ENCODE measurements at places on chromosomes 3 and 15.

GRCh38 chr3:172918165-172918564 is 167.6 kb downstream of the ECT2 start:
- DNase-seq = no peak

GRCh38 chr3:120212505-120212904 is 72.5 kb downstream of the GPR156 start:
- DNase-seq = no peak

GRCh38 chr3:161251716-161252115 is 30.6 kb downstream of the NMD3 start:
- DNase-seq = no peak

DNA sequence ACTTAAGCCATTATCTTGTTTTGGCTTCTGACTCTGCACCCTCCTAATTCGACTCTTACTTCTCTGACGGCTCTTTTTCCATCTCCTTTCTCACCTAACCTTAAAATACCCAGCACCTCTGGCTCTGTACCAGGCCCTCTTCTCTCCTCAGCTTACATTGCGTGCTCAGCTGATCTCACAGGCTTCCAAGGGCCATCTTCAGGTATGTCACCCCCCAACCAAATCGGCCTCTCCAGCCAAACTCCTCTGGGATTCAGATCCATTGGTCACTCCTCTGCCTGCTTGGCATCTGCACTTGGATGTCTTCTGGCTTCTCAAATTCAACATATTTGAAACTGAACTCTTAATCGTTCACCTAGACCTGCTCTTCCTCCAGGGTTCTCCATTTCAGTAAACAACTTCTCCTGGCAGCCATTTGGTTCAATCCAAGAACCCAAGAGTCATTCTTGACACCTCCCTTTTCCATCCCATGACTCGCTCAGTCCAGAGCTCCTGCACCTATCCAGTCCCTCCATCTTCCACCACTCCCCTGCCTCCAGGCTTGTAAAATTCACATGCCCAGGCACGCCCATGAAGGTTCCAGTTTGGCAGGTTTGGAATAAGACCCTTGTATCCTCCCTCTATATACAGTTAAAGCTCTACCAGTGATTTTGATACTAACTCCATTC is 35.2 kb upstream of the SLC41A3 start:
- DNase-seq = no peak

DNA sequence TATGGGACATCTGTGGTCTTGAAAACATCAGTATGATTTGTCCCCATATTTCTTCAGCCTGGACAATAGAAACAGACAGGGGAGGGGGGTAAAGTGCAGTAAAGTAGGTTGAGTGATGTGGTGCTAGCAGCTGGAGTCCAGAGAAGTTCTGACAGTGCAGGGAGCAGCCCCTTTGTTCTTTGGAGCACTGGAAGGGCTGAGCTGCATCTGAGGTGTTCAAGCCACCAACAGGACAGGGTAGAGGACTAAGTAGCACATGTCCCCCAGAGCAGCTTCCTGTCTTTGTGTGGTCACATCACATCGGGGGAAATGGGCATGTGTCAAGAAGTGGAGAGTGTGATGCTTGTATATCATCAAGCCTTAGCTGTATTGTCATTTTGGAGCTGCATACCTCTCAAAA is 12.1 kb downstream of the MRPS22 start:
- DNase-seq = no peak

DNA sequence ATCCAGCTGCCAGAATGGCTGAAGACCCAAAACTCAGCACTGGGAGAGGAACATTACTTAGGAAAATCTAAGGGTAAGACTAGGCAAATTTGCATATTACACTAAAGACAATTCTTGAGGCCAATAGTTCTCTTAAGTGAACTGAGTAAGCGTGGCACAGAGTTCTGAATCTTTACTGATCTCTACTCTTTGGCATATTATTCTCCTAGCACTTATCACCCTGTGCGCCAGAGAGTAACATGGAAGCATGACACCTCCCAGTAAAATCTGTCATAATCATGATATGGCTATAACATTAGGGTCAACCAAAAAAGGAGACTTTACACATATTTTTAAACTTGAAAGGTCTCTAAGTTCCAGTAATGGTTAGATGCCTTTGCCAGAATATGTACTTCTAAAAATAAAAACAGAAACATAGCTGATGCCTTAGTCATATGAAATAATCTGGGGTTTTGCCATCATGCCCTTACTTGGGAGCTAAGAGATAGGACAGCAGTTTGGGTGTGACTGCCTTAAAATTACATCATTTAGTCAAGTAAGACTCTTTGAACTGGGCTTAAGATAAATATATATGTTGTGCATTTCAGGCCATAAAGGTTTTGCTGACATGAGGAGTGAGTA is 290.5 kb downstream of the PLCL2 start:
- DNase-seq = no peak

GRCh38 chr3:42898896-42899675 is 6.9 kb upstream of the ZNF662 start:
- no peak for DNase-seq

- DNase-seq = no peak
These were observed 76.2 kb upstream of the C2CD4B start for GRCh38 chr15:62241135-62241770.

DNA sequence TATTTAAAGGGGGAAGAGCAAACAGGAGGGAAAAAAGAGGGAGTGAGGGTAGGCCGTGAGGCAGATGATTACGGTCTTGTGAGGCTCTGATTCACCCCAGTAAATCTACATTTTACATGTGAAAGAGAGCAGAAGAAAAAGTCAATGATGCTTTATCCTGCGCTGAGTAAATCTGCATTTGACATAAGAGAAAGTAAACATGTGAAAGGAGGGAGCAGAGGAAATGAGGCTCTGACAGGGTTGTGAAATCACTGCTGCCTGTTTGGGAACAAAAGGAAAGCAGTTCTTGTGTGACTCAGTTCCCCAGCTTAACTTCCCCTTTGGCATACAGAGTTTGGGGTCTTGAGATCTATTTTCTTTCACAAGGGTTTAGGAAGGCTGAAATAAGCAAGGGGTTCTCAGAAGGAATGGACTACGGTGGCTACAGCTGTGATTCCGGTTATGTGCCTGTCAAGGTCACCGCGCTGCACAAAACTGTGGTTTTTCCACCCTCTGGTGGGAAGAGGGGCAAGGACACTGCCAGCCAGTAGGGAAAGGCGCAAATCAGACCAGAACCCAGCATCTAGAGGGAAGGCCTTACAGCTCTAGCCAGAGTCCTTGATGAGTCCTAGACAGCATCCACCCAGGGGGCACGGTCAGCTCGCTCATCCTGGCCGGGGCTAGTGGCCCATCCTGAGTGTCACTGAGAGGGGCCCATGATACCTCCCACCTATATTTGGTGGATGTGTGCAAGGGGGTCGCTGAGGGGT is 18.9 kb upstream of the HCN4 start:
- no peak for DNase-seq

- DNase-seq = no peak
These were observed 52.9 kb upstream of the TBL1XR1 start for GRCh38 chr3:177250151-177250550.

DNA sequence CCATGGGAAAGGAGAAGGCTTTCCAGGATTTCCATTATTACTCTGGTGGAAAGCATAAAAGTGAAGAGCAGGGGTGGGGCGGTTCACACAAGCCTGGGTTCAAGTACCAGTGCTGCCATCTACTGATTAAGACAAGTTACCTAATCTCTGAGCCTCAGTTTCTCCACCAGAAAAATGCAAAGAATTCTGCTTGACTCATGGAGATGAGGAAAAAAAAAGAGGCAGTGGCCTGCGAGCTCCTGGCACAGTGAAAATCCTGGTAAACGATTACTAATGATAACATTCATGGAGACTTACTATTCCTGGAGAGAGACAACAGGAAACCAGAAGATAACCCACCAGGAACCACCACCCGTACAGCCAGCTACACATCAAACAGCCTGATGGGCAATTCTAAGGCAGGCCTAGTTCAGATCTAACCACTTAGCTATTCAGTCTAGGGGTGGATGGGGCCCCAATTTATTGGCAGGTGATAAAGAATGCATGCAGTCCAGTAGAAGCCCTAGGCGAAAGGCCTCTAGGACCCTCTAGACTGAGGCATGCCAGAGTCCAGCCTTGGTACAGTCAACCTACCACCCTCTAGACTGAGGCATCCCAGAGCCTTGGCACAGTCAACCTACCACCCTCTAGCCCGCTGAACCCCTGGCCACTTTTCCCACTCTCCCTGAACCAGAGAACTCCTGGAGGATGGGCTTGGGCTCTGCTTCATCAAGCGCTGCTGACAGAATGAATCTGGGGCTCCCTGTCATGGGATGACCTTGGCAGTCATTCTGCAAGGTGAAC is 2.5 kb downstream of the AMOTL2 start:
- no peak for DNase-seq

GRCh38 chr15:52158084-52158765 is 33.0 kb downstream of the GNB5 start:
- DNase-seq = no peak

- DNase-seq = no peak
These were observed 33.1 kb downstream of the TP63 start for GRCh38 chr3:189664311-189664710.

GRCh38 chr15:81264072-81264857 is 59.7 kb downstream of the STARD5 start:
- DNase-seq = no peak

DNA sequence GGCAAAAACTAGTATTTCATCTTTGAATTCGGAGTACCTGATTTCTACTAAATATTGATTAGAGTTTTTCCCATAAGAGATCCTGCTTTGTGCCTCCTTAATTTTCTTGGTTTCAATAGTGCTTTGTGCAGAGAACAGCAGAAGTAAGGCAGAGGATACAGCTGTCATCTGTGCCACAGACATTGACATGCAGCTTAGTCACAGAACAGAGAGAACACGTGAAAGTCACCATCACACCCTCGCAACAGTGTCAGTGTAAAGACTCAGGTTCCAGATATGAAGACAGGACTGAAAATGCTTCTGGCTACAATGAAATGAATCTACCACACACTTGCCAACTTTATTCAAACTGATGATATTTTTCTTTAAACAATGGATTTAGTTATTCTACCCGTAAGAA is 942.8 kb upstream of the CFAP20DC start:
- no peak for DNase-seq

DNA sequence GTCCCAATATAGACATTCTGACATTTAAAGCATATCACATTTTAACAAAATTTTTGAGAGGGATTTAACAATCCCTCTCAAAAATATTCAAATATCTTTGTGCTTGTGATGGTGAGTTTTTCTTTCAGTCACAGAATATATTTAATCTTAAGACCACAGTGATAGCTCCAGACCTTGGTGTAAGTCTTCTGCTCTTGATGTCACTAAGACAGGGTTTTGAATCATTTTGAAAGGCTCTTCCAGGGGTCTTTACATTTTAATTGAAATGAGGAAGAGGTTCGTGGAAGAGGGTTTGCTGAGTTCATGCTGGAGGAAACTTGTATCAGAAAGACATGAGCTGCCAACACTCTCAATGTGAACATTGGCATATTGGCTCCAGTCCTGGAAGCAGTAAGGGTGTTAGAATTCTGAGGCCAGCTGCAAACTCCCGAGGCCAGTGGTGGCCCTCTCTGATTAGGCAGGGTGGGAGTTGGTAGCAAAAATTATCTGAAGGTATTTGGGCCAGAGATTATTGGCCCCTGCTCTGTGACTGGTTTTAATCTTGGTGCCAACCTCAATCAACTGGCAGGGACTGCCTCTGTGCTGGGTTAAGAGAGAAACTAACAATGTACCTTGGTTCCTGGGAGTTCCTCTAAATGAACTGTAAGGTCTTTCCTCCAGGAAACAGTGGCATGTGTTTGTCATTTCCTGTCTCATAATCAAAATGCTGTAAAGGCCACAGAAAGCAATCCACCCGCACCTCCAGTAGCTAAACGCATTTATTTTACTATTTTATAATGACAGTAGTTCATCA is 5.3 kb downstream of the POU1F1 start:
- no peak for DNase-seq

GRCh38 chr3:57556459-57557084 is 498 bp downstream of the PDE12 start:
- no peak for DNase-seq

GRCh38 chr3:30688776-30689641 is 82.6 kb downstream of the TGFBR2 start:
- no peak for DNase-seq

DNA sequence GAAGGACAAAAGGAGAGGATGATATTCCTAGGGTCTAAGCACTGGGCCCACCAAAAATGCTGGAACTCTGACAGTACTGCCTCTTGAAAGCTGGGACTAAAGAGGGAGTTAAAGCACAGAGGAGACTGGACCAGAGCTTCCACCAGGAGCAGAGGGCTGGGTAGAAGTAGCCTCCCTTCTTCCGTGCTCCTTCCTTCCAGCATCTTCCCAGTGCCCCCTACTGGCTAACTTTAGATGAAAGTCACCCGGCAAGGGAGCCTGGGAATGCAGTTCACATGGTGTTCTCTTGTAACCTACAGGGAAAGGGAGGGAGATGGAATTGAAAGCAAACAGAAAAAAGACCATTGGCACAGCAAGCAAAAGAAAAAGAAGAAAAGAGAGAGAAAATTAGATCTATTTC is 106.1 kb upstream of the COL8A1 start:
- no peak for DNase-seq

GRCh38 chr3:53703630-53704362 is 142.4 kb downstream of the CHDH start:
- DNase-seq = no peak

GRCh38 chr3:77319711-77320110 is 279.8 kb downstream of the ROBO2 start:
- DNase-seq = no peak

DNA sequence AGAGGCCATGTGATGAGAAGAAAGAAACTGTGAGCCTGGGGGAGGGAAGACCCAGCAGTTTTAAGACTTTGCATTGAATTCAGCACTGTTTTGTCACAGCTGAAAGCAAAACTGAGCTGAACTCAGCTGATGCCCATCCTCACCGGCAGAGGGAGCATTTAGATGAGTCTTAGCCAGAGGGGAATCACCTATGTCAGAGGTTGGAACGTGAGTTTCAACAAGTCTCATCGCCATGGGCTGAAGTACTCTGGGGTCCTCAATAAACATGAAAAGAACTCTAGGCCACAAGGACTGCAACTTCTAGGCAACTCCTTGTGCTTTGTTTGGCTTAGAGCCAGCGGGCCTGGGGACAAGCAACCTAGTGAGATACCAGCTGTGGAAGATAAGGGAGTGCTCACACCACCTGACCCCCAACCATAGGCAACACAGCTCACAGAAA is 324.5 kb downstream of the TBL1XR1 start:
- peak; percentile 13 for DNase-seq

DNA sequence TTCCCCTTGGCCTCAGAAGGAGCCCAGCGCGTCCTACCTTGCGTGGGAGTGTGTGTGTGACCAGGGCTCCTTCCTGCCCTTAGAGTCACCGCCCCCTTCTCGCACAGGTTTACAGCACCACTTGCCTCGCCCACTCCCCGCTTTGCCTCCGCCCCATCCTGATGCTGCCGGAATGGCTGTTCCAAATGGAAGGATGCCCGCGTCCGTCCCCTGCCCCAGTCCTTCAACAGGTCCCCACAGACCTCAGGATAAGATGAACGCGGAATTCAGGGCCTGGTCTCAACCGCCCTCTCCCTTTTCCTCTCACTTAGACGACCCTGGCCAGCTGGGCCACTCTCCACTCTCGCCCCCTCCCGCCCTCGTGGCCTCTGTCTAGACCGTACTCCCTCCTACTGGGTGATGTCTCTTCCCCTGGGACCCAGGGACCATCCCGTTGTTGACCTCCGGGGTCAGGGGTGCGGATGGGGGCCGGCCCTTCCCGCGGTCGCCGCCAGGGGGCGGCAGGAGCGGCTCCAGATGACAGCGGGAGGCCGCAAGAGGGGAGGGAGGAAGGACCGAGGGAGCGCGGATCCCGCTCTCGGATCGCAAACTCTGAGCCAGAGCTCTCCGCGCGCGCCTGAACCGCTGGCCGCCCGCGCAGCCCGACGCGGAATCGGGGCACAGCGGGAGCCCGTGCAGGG is at the start of gene THSD4:
Gene THSD4 (plus strand): TSS at position 585 of the 680 bp plus-strand sequence.
- DNase-seq = peak; percentile 53
